GM12891 (cell line): ENCODE measurements at places on chromosomes 11 and 22.

DNA sequence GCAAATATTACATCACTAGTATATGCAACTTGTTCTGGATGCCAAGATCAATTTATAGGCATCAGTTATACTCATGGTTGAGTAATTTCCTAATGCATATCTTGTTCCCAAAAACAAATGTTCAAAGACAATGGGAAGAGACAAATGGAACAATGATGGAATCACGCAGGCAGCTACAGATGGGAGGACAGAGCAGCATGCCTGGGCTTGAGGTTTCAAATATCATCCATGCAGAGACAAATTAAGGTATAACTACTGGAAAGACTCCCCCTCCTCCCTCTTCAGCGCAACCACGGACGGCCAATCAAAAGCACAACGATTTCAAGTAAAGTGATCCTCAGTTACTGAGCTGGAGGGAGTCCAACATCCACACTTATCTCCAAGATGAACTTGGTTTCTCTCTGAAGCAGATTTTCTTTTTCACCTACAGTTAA is 106.8 kb downstream of the CCDC83 start:
- no peak for DNase-seq

- no peak for DNase-seq
Observed at GRCh38 chr22:22756109-22756508, 111.7 kb downstream of the GGTLC2 start.

DNA sequence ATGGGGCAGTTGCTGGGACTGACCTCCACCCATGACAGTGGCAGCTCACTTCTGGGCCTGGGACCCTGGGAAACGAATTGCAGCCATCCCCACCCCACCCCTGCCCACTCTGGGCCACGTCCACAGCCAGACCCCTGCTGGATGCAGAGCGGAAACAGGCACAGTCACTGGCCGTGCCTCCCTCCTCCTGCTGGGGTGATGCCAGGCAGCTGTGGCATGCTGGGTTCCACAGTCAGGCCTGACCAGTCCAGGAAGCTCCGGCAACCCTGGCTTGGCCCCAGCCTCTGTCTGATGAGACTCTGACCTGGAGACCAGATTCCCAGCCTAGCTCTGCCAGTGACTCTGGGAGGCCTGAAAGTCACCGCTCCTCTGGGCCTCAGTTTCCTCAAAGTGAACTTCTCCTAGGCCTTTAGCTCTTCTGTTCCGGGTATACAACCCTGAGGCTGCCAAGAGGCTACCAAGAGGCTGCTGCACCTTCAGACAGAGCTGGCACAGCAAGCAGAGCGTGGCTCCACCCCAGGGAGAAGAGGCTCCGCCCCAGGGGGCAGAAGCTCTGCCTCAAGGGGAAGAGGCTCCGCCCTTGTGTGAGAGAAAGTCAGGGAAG is 8.9 kb downstream of the SULT4A1 start:
- no peak for DNase-seq

GRCh38 chr11:134637091-134638015 is 225.3 kb upstream of the B3GAT1 start:
- DNase-seq: no peak

- no peak for DNase-seq
Observed at GRCh38 chr11:41018224-41018623, 441.2 kb downstream of the LRRC4C start.

GRCh38 chr11:69446108-69446507 is 35.4 kb upstream of the LINC01488 start:
- DNase-seq: no peak

GRCh38 chr11:134583397-134583990 is 171.5 kb upstream of the B3GAT1 start:
- DNase-seq: no peak

DNA sequence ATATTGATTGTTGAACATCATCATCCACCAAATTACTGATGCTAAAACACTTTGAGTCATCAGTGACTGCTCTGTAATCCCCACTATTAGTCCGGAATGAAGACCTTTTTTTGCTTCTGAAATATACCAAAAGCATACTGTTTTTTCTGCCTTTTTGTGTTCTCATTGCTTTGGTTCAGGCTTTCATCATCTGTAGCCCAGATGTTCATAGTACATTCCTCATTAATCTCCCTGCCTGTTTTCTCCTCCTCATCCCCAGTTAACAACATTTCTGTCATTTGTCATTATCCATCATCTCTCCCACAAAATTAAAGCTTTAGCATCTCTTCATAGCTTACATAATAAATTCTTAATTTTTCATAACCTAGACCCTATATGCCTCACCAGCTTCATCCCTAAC is 9.2 kb downstream of the CEP57 start:
- no peak for DNase-seq

- DNase-seq: peak; percentile 60
Observed at GRCh38 chr11:72091292-72091691, 10.6 kb downstream of the LRRC51 start.

DNA sequence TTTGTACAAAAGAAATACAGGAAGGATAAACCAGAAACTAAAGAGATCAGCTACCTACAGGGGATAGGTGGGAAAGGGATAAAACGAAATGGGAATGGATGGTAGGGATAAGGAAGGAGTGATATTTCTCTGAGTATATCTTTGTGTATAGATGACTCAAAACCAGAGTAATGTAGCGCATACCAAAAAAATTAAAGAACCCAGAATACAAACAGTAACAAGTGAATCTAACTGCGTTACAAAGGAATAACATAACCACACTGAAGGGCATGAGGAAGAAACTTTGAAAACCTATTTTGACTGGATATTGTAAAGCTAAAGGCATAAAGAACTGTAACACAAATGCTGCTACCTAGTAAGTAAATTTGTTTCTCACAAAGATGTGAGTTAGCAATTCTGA is 37.9 kb downstream of the MAPK1 start:
- DNase-seq: no peak

DNA sequence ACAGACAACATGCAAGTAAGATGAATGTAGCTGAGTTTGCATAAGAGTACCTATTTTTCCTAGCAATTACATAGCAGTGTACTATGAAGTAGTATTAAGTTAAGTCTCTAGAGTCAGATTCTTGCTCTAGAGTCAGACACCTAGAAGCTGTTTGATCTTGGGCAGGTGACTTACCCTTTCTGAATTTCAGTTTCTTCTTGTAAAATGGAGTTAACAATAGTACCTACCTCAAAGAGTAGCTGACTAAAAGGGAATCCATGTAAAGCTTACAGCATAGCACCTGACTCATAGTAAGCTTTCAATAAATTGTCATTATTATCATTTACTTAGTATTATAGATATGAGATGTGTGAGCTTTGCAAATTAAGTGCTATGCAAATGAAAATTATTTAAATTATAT is 47.8 kb upstream of the PTPRJ start:
- DNase-seq: no peak

- no peak for DNase-seq
Observed at GRCh38 chr11:121421149-121421901, 30.8 kb upstream of the SORL1 start.

DNA sequence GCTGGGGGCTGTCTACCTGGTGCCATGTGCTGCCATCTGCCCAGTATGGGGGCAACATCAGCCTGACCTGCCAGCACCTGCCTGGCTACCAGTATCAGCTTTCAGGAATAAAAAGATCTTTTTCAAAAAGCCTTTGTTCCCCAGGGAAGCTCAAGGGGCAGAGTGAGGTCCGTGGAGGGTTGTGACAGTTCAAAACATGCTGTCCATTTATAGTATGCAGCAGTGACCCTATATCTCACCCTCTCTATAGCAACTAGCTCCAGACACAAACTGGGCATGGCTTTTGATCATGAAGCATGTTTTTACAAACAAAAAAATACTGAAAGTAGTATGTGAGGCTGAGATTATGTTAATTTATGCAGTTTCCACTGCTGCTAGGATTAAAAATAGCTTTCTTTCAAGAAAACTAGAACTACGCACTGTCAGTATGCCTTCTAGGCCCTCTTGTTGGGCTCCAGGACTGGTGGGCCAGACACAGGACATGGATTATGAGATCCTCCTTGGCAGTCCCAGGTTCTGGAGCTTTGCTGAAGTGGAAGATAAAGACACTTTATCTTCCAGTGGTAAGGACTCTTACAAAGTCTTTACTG is 23.4 kb downstream of the NAV2 start:
- DNase-seq: no peak

- DNase-seq: no peak
Observed at GRCh38 chr22:17164392-17165024, 5.4 kb upstream of the HDHD5 start.

GRCh38 chr11:17428925-17429324 is 40.5 kb upstream of the KCNJ11 start:
- DNase-seq: no peak

DNA sequence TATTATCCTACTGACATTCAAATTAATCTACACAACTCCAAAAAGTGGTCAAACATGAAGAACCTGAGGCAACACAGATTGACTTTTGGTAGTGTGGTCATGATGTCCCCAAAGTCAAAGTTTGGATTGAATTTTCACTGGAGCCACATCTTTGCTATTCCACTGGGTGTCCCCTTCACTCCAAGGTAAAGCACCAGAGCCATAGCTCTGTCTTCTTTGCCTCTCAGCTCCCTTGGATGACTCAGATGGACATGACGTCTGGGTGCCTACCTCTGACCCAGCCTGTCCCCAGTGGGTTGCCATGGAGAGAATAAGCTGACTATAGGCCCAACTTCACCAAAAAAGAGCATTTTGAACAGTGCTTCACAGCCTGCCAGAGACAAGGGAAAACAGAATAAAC is 57.4 kb upstream of the ARHGAP42 start:
- no peak for DNase-seq

DNA sequence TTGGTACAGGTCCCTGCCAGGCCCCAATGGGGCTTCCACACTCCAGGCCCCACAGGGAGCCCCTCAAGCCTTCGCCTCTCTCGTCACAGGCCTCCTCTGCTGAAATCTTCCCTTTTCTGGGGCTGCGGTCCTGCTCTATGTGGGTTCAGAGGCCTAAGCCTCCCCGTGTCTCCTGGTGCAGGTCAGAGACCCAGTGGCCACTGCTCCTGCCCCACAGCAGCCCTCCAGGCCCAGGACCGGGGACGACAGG is 5.9 kb upstream of the IFITM3 start:
- DNase-seq: no peak

DNA sequence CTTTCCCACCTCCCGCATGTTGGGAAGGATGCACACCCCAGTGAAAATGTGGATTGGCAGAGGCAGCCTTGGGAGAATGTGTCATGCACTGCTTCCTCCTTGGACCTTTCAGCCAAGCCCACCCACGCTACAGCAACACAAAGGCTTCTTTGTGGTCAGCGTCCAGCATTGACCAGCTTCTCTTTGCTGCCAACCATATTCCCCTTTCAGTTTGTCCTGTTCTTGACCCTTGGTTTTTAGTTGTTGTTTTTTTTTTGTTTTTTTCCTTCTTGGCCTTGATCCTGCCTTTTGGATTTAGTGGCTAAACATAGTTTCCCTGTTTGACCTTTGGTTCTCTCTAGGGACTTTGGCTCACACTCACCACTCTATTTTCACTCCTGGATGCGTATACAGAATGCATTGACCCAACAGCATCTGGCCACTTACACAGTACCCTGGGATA is 573.6 kb downstream of the INSC start:
- DNase-seq: no peak

- DNase-seq: no peak
Observed at GRCh38 chr11:2347308-2347830, 29.7 kb upstream of the CD81 start.

- peak; percentile 37 for DNase-seq
Observed at GRCh38 chr11:8810540-8811301, 100.3 kb upstream of the AKIP1 start.

- DNase-seq: no peak
Observed at GRCh38 chr11:68014157-68014946, 4.2 kb downstream of the ALDH3B1 start.

DNA sequence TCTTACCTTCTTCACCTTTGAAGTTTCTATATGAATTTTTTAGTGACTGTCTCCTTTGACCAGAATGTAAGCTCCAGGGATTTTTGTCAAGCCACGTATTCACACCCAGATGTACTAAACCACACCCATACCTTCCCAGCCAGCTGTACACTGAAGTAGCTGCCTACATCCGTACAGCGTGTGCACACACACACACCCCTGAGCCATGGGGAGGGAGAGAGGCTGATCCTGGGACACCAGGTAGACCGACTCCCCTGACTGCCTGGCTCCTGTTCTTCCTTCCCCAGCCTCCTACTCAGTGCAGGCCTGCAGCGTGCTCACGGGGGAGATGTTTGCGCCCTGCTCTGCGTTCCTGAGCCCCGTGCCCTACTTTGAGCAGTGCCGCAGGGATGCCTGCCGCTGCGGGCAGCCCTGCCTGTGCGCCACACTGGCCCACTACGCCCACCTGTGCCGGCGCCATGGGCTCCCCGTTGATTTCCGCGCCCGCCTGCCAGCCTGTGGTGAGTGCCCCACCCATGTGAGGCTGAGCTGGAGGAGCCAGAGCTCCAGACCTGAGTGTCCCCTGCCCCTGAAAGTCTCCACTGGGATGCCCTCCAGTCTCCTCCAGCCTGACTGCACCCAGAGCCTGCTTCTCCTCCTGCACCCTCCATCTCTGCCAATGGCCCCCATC is 25.9 kb downstream of the OTOG start:
- no peak for DNase-seq

DNA sequence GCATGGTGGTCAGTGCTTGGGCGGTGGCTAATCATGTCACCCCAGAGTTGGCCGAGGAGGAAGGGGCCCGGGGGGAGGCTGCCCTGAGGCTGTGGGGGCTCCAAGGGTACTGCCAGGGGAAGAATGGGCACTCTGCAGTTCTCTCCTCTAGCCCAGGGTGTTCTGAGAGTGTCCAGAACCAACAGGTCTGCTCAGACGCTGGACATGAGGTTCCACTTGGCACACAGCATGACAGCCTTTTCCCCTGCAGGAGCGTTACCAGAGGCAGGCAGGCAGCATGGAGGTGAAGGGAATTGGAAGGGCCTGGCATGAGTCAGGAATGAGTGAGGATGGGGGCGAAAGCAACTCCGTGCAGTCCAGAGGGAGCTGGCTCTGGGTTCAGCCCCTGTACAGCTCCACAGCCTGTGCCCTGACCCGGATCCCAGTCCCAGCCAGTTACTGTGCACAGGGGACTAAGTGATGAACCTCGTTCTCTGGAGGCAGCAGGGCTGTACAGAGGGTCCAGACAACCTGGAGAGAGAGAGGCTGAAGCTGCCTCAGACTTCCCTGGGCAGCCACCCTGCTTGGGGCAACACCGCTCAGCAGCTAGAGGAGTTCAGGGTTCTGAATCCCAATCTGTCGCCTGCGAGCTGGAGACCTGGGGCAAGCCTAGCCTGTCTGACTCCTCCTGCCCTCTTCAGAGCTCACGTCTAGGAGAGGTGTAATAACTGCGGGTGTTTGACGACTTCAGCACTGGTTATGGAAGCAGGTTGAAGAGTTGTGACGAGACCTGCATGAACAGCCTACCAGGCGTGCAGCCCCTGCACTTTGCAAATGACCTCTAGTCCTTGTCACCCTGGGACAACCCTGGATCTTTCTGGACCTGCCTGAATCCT is 14.7 kb upstream of the TUB start:
- DNase-seq: no peak
